ENCODE measurements at places on chromosomes 2 and 18.

DNA sequence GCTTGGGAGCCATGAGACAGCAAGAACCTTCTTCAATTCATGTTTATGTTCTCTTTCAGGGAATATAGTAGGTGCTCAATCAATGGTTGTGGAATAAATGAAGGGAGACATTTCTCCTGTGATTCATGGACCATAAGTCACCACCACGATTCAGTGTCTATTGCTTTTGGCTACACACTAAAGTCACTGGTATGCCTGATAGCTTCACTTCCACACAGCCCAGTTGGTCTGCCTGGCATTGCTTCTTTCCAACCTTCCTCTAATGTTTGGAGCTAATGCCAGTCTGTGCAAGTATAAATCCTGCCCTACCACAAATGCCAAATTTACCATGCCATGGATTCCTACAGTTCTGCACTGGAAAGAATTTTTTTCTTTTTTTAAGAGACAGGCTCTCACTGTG lies 1.3 kb upstream of the CXCR1 start:
- no peak for DNase-seq

DNA sequence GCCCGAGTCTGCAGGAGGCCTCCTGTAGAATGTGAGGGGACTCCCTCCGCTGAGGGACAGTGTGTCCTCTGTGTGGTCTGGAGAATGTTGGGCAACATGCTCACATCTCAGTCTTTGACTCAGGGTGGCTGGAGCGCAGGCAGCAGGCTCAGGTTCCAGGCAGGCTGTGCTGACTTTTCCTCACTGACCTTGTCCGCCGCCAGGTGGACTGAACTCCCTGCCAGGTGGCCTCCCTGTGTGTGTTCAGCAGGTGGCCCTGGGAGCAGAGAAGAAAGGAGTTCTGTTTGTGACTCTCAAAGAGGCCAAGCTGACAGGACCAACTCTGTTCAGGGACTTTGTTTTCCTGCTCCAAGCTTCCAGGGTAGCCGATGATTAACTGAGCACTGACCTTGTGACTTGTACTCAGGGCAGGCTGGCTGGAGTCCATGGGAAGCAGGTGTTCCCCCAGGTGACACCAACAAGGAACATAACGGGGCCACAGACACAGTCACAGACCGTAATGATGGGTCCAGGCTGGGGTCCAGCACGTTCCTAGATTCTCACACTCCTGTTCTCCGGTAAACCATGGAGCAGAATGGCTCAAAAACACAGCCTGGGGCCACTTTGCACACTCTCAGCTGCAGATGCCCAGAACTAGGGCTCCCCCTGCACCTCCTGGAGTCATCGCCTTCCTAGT lies 439.8 kb downstream of the RNF144A start:
- DNase-seq: no peak

GRCh38 chr2:688504-689076 lies 11.4 kb upstream of the TMEM18 start:
- no peak for DNase-seq

DNA sequence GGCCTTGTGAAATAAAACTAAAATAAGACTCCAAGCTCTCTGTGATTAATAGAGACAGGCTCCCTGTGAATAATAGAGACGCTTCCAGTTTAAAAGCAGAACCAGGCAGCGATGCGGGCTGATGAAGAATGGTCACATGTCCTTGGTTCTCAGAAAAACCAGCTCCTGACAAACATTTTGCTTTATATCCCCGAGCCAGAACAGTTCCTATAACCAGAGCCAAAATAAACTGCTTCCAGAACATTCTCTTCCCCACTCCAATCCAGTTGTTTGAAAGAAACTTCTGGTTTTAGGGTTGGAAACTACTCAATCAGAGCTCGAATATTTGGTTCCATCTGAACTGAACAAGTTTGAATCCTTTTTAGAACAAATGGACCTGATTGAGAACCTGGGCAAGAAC lies 213.7 kb downstream of the TSN start:
- no peak for DNase-seq

- DNase-seq: no peak
These were observed 38.5 kb upstream of the SLC35G4 start for GRCh38 chr18:11570769-11571412.

- DNase-seq: no peak
These were observed 40.7 kb upstream of the KLF11 start for GRCh38 chr2:10002681-10003080.

Data from stimulated activated CD4-positive, alpha-beta T cell treated with anti-CD3 and anti-CD28 coated beads, Interleukin-1b, Interleukin-23, amount 100 ng/mL, for 1 hour (primary cell).